ENCODE measurements at places on chromosomes 3 and 15.

- no peak for DNase-seq
These were observed 165.6 kb downstream of the ABHD5 start for GRCh38 chr3:43856351-43856750.

GRCh38 chr3:141860086-141860669 lies 16.3 kb upstream of the ATP1B3 start:
- no peak for DNase-seq

- DNase-seq: no peak
These were observed 29.2 kb upstream of the UMPS start for GRCh38 chr3:124700880-124701684.

DNA sequence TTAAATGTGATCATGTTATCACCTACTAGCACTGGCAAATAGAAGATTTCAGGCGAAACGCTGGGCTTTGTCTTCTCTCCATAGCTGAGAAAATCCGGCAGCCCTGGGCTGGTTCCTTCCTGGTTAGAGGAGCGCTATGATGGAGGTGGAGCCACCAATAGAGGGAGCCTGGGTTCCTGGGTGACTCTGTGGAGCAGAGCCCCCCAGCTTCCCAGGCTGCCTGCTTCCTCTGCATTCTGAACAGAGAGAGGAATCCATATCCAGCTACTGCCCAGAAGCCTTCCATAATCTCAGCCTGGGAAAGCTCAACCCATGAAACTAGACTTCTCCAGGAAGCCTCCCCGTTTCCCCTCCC lies 32.6 kb upstream of the IQSEC1 start:
- DNase-seq: no peak

- DNase-seq: no peak
These were observed 195.2 kb downstream of the EFHB start for GRCh38 chr3:19738846-19739245.

- DNase-seq: peak; percentile 31
These were observed 293.7 kb downstream of the ARPP21 start for GRCh38 chr3:35932995-35933394.

GRCh38 chr3:126926684-126927400 lies 56.1 kb upstream of the PLXNA1 start:
- peak; percentile 64 for DNase-seq

GRCh38 chr3:184954251-184954650 lies 142.3 kb downstream of the VPS8 start:
- no peak for DNase-seq

GRCh38 chr15:92803852-92804609 lies 96.1 kb upstream of the CHD2 start:
- peak; percentile 99 for DNase-seq

- no peak for DNase-seq
These were observed 53.5 kb downstream of the ZBTB38 start for GRCh38 chr3:141421639-141422319.

All from inflammatory macrophage treated with lipopolysaccharide for 1 hour (primary cell).